ENCODE measurements at places on chromosomes 11 and 22. TPM values are rescaled to one million over a fixed set of nuclear protein-coding genes. Genes with fewer than 3 reads are reported as not detected.

DNA sequence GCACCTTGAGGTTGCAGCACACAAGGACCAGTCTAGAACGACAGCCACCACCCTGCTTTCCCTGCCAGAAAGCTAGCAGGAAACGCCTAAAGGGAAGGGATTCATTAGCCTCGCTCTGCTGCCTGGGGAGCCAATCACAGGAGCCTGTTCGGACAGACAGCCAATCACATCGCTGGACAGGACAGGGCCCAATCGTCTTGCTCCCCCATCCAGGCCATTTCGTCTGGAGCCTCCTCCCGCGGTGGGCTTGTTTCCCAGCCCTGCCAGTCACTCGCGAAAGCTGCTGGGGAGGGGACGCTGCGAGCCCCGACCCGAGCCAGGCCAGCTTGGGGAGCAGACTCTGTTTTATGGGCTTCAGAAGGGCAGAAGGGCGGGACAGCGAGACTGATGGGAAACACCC lies 79.8 kb upstream of the NCAM1 start:
- H3K27me3 ChIP-seq, result no peaks in the 10 kb centered on the region
- DNase-seq, result peak; percentile 42
- no peaks in the 10 kb centered on the region for H3K36me3 ChIP-seq
- no peak overlapping the region for H3K27ac ChIP-seq

DEUP1 gene
- total RNA-seq, result not detected

BTBD18 gene
- not detected for total RNA-seq

GRCh38 chr11:118217575-118217974 lies 7.2 kb downstream of the JAML start:
- H3K36me3 ChIP-seq, result no peaks in the 10 kb centered on the region
- no peak overlapping the region for H3K4me3 ChIP-seq
- H3K27me3 ChIP-seq, result peaks cover 29% of the 10 kb centered on the region

GRCh38 chr22:37020192-37020479 lies 594 bp downstream of the MPST start:
- peak; percentile 84 for DNase-seq
- H3K4me3 ChIP-seq, result peak overlapping the region; percentile 96
- H3K27ac ChIP-seq, result peak overlapping the region; percentile 55
- no peaks in the 10 kb centered on the region for H3K36me3 ChIP-seq
- no peaks in the 10 kb centered on the region for H3K27me3 ChIP-seq
- H3K4me1 ChIP-seq, result 0 out of 2 replicates have a peak, but pooled peaks cover 5% of the 10 kb centered on the region

CREB3L1 gene
- 37.7 TPM for total RNA-seq

OR51B5 gene
- not detected for total RNA-seq

DNA sequence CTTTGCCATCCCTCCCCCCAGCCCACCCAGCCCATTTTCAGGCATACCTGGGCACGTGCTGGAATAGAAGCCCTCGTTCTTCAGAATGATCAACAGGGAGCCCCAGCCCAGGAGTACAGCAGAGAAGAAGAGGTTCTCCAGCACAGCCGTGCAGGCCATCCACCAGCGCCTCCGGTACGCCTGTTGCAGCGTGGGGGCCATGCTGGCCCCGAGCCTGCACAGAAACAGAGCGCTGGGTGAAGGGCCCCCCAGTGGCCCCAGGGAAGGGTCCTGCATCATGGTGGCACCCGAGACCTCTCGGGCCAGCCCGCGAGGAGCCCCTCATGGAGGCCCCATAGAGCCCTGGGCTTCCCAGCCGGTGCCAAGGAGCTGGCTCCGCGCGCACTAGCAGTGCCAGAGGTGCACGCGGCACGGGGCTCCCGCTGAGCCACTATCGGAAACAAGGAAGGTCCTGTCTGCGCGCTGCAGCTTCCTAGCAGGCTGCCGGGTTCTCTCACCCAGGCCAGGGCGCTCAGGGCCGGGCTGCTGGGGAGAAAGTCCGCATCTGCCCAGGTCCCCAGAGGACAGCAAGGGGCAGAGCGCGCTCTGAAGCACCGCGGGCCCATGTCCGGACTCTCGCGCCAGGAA lies 1.5 kb downstream of the SLC43A1 start:
- no peaks in the 10 kb centered on the region for H3K27me3 ChIP-seq
- H3K4me3 ChIP-seq, result peak overlapping the region; percentile 99
- no peak overlapping the region for H3K27ac ChIP-seq
- H3K4me1 ChIP-seq, result peaks cover 4% of the 10 kb centered on the region
- peak; percentile 67 for DNase-seq

GAL3ST3 gene
- not detected for total RNA-seq

DNA sequence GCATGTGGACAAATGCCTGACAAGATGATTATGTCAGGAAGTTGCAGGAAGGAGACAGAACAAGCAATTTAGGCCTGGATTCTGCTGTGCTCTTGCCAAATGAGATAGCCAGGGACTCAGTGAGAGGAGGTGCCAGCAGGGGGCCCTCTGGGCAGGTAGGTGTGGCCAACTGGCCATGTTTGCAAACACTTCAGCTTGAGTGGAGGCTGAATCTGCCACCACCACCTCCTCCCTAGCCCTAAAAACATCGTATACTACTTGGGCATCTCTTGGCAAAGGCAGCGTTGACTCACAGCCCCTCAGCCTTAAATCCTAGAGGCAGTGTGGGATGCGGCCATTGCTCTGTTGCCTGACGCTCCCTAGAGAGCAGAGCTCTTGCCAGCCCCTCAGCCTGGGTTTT lies 95.1 kb upstream of the PLET1 start:
- peak; percentile 38 for DNase-seq
- H3K36me3 ChIP-seq, result no peaks in the 10 kb centered on the region
- H3K27me3 ChIP-seq, result no peaks in the 10 kb centered on the region
- H3K4me3 ChIP-seq, result no peak overlapping the region
- H3K4me1 ChIP-seq, result no peaks in the 10 kb centered on the region
- no peak overlapping the region for H3K27ac ChIP-seq

GUCD1 gene
- total RNA-seq, result 125 TPM

- H3K4me3 ChIP-seq, result no peak overlapping the region
- H3K36me3 ChIP-seq, result no peaks in the 10 kb centered on the region
- no peaks in the 10 kb centered on the region for H3K27me3 ChIP-seq
- H3K4me1 ChIP-seq, result peaks cover 42% of the 10 kb centered on the region
- DNase-seq, result peak; percentile 43
- H3K27ac ChIP-seq, result peak overlapping the region; percentile 44
Observed at GRCh38 chr22:24434471-24435322, 7.3 kb downstream of the ADORA2A start.

- DNase-seq, result no peak
- no peaks in the 10 kb centered on the region for H3K27me3 ChIP-seq
- no peaks in the 10 kb centered on the region for H3K4me1 ChIP-seq
- no peak overlapping the region for H3K27ac ChIP-seq
- no peak overlapping the region for H3K4me3 ChIP-seq
Observed at GRCh38 chr11:43067681-43068080, 244.1 kb upstream of the API5 start.

- no peak overlapping the region for H3K4me3 ChIP-seq
- no peak overlapping the region for H3K27ac ChIP-seq
- H3K36me3 ChIP-seq, result peaks cover 24% of the 10 kb centered on the region
- DNase-seq, result no peak
Observed at GRCh38 chr22:45166932-45167331, 3.2 kb downstream of the NUP50 start.

SNX32 gene
- total RNA-seq, result not detected

- no peak overlapping the region for H3K4me3 ChIP-seq
- H3K4me1 ChIP-seq, result no peaks in the 10 kb centered on the region
- no peak for DNase-seq
- no peaks in the 10 kb centered on the region for H3K27me3 ChIP-seq
Observed at GRCh38 chr11:25886036-25886435, 445.9 kb upstream of the ANO3 start.

OR51I1 gene
- total RNA-seq, result not detected

MED19 gene
- 33.4 TPM for total RNA-seq

DNA sequence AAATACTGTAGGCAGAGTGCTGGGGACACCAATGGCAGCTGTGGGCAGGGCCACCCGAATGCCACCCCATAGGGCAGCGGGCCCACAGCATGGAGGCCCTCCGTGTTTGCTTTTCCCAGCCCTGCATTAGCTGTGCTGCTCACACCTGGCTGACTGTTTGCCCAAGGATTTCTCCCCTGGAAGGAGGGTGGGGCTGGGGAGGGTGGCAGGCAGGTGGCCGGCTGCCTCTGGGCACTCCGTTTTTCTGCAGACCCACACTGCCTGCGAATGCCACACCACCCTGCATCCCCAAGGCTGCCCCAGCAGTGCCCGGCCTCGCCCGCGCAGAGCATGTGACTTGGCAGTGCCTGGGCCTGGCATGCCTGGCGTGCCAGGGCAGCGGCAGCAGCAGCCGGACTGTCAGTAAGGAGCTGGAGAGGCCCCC lies 19.6 kb downstream of the DAGLA start:
- H3K4me1 ChIP-seq, result peaks cover 20% of the 10 kb centered on the region
- no peaks in the 10 kb centered on the region for H3K36me3 ChIP-seq
- no peak overlapping the region for H3K4me3 ChIP-seq
- DNase-seq, result no peak

GRCh38 chr11:114309517-114309916 lies 13.3 kb downstream of the NNMT start:
- DNase-seq, result peak; percentile 47
- H3K27ac ChIP-seq, result peak overlapping the region; percentile 99
- H3K27me3 ChIP-seq, result no peaks in the 10 kb centered on the region
- H3K36me3 ChIP-seq, result peaks cover 56% of the 10 kb centered on the region
- peak overlapping the region; percentile 71 for H3K4me3 ChIP-seq

All from GM23248 (cell line).